Mammary epithelial cell (primary cell): ENCODE measurements at places on chromosomes 7 and 10. TPM values are rescaled to one million over a fixed set of nuclear protein-coding genes. Genes with fewer than 3 reads are reported as not detected.

GCK gene
- not detected for total RNA-seq

EEF1AKMT2 gene
- 13.0 and 13.6 TPM in 2 replicates for total RNA-seq

CALCR gene
- total RNA-seq: not detected in 2 replicates

CUTC gene
- total RNA-seq: 8.2 TPM

PRPS1L1 gene
- total RNA-seq: not detected in 2 replicates

PKD1L1 gene
- total RNA-seq: 0.17 TPM

RADIL gene
- 0.17 TPM for total RNA-seq

ADAM8 gene
- total RNA-seq: 46.0 and 46.1 TPM in 2 replicates

GPR158 gene
- not detected in 2 replicates for total RNA-seq

SPAG6 gene
- total RNA-seq: not detected in 2 replicates

PRRT4 gene
- 0.17 TPM for total RNA-seq

FRMD4A gene
- 16.9 and 27.1 TPM in 2 replicates for total RNA-seq

ALOX5 gene
- total RNA-seq: 0.17 TPM

CYP51A1 gene
- total RNA-seq: 150 and 213 TPM in 2 replicates

BLNK gene
- total RNA-seq: 5.8 and 10.2 TPM in 2 replicates
